ENCODE measurements at places on chromosomes 2 and 18. TPM values are rescaled to one million over a fixed set of nuclear protein-coding genes. Genes with fewer than 3 reads are reported as not detected.

SLC66A2 gene
- total RNA-seq: 16.9 TPM

SCN7A gene
- 0.90 TPM for total RNA-seq

GAD1 gene
- not detected for total RNA-seq

SERPINB11 gene
- not detected for total RNA-seq

GRCh38 chr18:55925772-55926171 lies 337.8 kb upstream of the TCF4 start:
- DNase-seq: no peak
- H3K4me1 ChIP-seq: no peaks in the 10 kb centered on the region
- H3K4me3 ChIP-seq: no peak overlapping the region
- H3K36me3 ChIP-seq: no peaks in the 10 kb centered on the region
- peaks cover 5% of the 10 kb centered on the region for H3K27me3 ChIP-seq

DNA sequence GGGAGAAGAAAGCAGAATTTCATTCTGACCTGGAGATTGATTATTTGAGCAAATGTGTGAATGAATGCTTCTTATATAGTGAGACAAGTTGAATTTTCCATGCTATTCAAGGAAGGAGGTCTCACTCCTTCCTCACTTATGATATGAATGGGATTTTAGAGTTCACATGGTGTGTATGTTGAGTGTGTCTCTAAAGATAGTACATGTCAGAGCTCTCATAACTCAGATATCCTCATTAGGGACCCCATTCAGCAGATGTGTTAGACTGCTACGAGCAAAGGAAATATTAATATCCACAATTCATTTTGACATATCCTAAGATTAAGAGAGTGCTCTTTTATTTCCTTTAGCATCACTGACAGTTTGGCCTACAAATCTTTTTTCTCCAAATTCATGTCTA lies 368.5 kb downstream of the ARHGAP15 start:
- H3K27ac ChIP-seq: no peak overlapping the region
- H3K36me3 ChIP-seq: no peaks in the 10 kb centered on the region
- H3K4me1 ChIP-seq: no peaks in the 10 kb centered on the region
- no peaks in the 10 kb centered on the region for H3K27me3 ChIP-seq
- H3K4me3 ChIP-seq: no peak overlapping the region

DNA sequence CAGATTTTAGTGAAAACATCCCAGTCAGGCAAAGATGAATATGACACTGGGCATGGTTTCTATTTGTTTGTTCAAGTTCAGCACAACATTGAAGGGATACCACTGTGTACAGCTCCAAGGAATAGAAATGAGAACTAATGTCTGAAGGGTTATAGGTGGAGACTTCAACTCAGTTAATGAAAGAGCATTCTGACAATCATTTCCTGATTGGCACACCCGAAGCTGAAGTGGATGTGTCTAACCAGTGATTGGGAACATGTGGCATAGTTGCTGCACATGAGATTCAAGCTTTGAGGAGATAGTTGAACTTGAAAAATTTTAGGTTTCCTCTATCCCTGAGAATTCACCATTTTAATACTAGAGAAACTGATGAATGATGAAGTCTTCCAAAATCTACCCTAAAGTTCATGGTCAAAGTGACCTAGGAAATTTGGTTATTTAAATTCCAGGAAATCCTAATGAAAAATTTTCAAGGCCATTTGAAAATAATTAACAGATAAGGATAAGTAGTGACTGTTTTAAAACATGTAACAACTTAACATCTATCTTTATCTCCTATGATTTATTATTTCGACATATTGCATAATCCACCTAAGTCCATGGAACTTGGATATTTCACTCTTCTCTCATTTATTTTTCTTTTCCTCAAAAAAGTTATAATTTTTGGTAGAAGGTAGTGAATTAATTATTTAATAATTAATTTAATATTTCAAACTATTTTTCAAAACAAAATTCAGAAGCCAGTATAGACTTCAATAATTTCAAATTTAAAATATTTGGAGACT lies 38.0 kb downstream of the SLC9A4 start:
- H3K27me3 ChIP-seq: no peaks in the 10 kb centered on the region
- no peak for DNase-seq
- H3K27ac ChIP-seq: no peak overlapping the region
- no peak overlapping the region for H3K4me3 ChIP-seq
- no peaks in the 10 kb centered on the region for H3K36me3 ChIP-seq

- no peaks in the 10 kb centered on the region for H3K36me3 ChIP-seq
- no peaks in the 10 kb centered on the region for H3K4me1 ChIP-seq
- H3K27ac ChIP-seq: no peak overlapping the region
- H3K27me3 ChIP-seq: peaks cover 41% of the 10 kb centered on the region
- DNase-seq: no peak
- no peak overlapping the region for H3K4me3 ChIP-seq
Measured at GRCh38 chr2:173557497-173557896, 202.8 kb downstream of the CDCA7 start.

- H3K4me1 ChIP-seq: peaks cover 18% of the 10 kb centered on the region
- DNase-seq: no peak
- H3K4me3 ChIP-seq: peak overlapping the region; percentile 96
- no peaks in the 10 kb centered on the region for H3K27me3 ChIP-seq
- no peaks in the 10 kb centered on the region for H3K36me3 ChIP-seq
Measured at GRCh38 chr2:109615637-109616144, 1.5 kb downstream of the SOWAHC start.

- peaks cover 4% of the 10 kb centered on the region for H3K4me1 ChIP-seq
- no peaks in the 10 kb centered on the region for H3K36me3 ChIP-seq
- H3K27me3 ChIP-seq: no peaks in the 10 kb centered on the region
- H3K4me3 ChIP-seq: no peak overlapping the region
- DNase-seq: no peak
Measured at GRCh38 chr2:61543062-61543461, 4.9 kb upstream of the XPO1 start.

GRCh38 chr18:42114310-42114943 lies 159.4 kb downstream of the PIK3C3 start:
- H3K4me1 ChIP-seq: peaks cover 4% of the 10 kb centered on the region
- H3K36me3 ChIP-seq: no peaks in the 10 kb centered on the region
- H3K27ac ChIP-seq: no peak overlapping the region
- no peak overlapping the region for H3K4me3 ChIP-seq

GRCh38 chr2:65129286-65129825 lies 550 bp downstream of the RAB1A start:
- H3K36me3 ChIP-seq: no peaks in the 10 kb centered on the region
- peaks cover 7% of the 10 kb centered on the region for H3K4me1 ChIP-seq

DNA sequence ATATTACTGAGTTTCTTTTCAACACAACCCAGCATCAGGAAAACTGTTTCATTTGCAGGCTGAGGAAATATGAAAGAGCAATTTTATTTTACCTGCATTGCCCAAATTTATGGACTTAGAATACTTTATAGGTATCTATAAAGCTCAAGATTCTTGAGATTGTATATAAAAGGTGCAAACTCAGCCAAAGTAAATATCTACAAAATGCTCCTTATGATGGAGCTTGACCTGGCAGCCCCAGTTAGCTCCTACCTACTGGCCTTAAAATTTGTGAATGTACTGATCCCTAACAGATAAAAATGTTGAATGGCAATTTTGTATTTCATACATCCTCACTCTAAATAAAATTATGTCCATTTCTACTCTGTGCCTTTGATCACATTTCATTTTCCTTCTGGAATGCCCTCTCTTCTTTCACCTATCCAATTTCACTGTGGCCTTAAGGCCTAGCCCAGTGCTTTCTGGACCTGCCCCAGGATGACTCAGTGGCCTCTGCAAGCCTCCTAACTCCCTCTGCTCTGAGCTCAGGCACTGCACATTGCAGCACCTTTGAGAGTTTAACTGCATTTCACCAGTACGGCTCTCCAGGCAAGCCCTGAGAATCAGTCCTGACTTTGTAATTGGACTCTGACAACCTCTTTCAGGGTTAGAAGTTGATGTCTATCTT lies 125.9 kb downstream of the ANTXR1 start:
- H3K27me3 ChIP-seq: no peaks in the 10 kb centered on the region
- peak overlapping the region; percentile 1 for H3K27ac ChIP-seq
- peaks cover 6% of the 10 kb centered on the region for H3K4me1 ChIP-seq
- peaks cover 10% of the 10 kb centered on the region for H3K36me3 ChIP-seq

GRCh38 chr2:53452957-53453748 lies 314.5 kb upstream of the CHAC2 start:
- no peak overlapping the region for H3K27ac ChIP-seq
- no peaks in the 10 kb centered on the region for H3K27me3 ChIP-seq
- H3K4me3 ChIP-seq: no peak overlapping the region
- no peaks in the 10 kb centered on the region for H3K36me3 ChIP-seq

DNA sequence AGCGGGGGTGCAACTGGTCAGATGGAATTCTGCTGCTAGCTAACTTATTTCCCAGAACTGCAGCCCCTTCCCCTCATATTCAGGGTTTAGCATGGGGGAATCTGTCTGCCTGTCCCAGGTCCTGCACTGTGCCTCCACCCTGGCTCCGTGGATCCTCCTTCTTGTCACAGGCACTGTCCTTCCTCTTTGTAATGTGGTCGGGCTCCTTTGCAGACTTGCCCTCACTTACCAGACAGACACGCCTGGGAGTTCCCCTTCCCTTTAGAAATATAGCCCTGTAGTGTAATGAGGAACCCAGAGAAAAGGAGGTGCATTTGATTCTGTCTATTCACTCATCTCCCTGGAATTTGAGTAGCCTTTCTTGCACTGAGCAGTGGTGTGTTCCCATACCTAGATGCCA lies 108.7 kb downstream of the TRIM43 start:
- H3K36me3 ChIP-seq: no peaks in the 10 kb centered on the region
- no peak overlapping the region for H3K27ac ChIP-seq

- H3K27ac ChIP-seq: no peak overlapping the region
- H3K36me3 ChIP-seq: peaks cover 1% of the 10 kb centered on the region
- H3K27me3 ChIP-seq: no peaks in the 10 kb centered on the region
- DNase-seq: no peak
- H3K4me3 ChIP-seq: no peak overlapping the region
Measured at GRCh38 chr2:151796774-151797173, 31.4 kb downstream of the ARL5A start.

GRCh38 chr18:48623468-48624235 lies 84.8 kb downstream of the CTIF start:
- H3K4me3 ChIP-seq: no peak overlapping the region
- peaks cover 15% of the 10 kb centered on the region for H3K36me3 ChIP-seq
- H3K27ac ChIP-seq: peak overlapping the region; percentile 98
- DNase-seq: peak; percentile 88
- peaks cover 55% of the 10 kb centered on the region for H3K4me1 ChIP-seq
- H3K27me3 ChIP-seq: no peaks in the 10 kb centered on the region

DNA sequence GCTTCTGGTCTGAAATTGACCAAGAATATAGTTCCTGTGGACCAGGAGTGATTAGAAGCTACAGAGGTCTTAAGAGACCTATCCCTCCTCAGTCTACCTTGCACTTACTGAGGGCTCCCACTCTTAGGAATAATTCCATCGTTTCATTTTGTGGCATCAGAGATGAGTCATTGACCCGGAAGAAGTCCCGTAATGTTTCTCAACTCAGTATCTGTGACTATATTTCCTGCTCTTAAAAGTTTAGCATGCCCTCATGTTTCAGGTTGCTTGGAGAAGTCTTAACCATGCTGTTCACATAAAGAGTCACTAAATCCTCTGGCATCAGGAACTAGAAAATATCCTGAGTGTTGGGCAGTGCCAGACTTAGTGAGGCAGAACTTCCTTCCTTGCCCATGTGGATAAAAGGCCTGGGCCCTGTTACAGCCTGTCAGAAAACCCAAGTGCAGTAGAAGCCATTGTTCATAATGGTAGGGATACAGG lies at the start of gene IL36A:
IL36A (plus strand) TSS at position 430 of the 480 bp plus-strand sequence. CDS start 413 bp downstream, outside the sequence.
- H3K36me3 ChIP-seq: no peaks in the 10 kb centered on the region
- H3K27ac ChIP-seq: no peak within 1 kb of the TSS
- H3K27me3 ChIP-seq: peaks cover 3% of the 10 kb centered on the region

DNA sequence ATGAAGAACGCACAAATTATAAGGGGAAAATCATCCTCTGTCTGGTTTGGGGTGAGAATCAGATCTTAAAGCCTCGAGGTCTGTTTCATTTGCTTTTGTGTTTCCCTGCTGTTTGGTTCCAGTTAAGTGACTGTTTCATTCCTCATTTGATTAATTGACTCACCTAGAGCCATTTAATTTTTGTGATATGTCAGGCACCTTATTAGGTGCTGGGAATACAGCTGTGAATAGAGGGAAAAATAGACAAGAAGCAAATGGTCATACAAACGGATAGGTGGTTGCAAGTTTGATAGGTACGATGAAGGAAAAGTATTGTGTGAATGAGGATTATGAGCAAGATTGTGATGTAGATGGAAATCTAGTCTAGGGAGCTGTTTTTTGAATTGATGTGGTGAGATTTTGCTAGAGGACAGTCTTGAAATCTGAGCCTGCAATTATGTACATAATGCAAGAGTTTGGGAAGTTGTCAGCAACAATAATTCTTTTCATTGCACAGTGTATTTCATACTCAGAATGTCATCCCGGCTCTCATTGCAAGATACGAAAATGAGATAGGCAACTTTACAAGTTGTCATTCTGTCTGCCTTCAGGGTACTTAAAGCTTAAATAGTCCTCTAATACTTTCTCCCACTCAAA lies 2.2 kb downstream of the ACSL3 start:
- H3K4me1 ChIP-seq: peaks cover 10% of the 10 kb centered on the region
- H3K27me3 ChIP-seq: no peaks in the 10 kb centered on the region
- no peak for DNase-seq
- peak overlapping the region; percentile 98 for H3K4me3 ChIP-seq
- no peak overlapping the region for H3K27ac ChIP-seq
- H3K36me3 ChIP-seq: no peaks in the 10 kb centered on the region

DNA sequence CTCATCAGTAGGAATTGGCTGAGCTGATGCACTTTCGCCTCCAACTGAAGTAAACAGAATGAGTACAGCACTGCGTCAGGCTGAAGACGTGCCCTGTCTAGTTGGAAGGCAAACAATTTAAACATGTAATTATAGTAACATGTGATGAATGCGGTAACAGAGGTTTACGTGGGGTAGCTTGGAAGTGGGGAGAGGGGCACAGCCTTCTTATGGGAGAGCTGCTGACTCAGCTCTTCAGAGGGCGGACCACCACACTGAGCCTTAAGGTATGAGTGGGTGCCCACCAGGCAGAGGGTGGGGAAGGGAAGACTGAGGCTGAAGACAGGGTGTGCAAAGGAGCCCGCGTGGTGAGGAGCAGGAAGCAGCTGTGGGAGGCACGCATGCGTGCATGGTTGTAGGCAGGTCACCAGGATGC lies 6.2 kb upstream of the EHD3 start:
- H3K27ac ChIP-seq: no peak overlapping the region
- no peak overlapping the region for H3K4me3 ChIP-seq
- DNase-seq: peak; percentile 51
- H3K36me3 ChIP-seq: no peaks in the 10 kb centered on the region

DNA sequence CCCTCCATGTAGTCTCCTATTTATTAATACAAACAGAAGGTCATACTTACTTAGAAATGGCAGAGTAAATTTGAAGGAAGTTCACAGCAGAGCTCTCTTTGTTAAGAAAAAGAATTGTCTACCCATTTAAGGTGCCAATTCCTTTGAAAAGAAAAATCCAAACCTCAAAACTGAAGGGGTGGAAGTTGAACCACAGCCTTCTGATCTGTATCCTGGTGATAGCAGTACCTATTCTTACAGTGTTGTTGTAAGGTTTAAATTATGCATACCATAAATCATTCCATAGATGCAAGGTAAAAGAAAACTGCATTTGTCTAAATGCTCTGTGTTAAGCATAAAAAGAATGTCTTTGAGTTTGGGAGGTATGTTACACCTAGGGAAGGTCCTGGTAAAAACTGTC lies 47.6 kb downstream of the COBLL1 start:
- H3K4me1 ChIP-seq: no peaks in the 10 kb centered on the region
- H3K27me3 ChIP-seq: no peaks in the 10 kb centered on the region
- no peak for DNase-seq
- H3K27ac ChIP-seq: no peak overlapping the region
- no peak overlapping the region for H3K4me3 ChIP-seq
